GM12892 (cell line): ENCODE measurements at places on chromosomes 7 and 10.

DNA sequence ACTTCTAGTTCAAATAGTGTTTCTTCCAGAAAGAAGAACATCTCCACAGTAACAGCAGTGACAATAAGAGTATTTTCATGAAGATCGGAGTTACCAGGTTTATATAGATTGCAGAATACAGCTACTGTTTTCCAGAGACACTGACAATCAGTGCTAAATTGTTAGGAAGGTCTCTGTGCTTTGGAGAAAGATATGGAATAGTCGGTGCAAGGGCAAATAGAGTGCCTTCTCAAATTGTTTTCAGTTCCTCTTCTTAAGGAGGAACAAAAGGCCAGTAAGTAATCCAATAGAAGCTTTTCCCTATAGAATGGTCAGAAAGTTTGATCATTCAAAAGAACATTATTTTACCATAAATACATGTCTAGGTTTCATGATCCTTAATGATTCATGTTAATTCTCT is 2.6 kb upstream of the KIAA1217 start:
- DNase-seq, result no peak

- DNase-seq, result no peak
Observed at GRCh38 chr7:124388751-124389150, 355.9 kb upstream of the TMEM229A start.

DNA sequence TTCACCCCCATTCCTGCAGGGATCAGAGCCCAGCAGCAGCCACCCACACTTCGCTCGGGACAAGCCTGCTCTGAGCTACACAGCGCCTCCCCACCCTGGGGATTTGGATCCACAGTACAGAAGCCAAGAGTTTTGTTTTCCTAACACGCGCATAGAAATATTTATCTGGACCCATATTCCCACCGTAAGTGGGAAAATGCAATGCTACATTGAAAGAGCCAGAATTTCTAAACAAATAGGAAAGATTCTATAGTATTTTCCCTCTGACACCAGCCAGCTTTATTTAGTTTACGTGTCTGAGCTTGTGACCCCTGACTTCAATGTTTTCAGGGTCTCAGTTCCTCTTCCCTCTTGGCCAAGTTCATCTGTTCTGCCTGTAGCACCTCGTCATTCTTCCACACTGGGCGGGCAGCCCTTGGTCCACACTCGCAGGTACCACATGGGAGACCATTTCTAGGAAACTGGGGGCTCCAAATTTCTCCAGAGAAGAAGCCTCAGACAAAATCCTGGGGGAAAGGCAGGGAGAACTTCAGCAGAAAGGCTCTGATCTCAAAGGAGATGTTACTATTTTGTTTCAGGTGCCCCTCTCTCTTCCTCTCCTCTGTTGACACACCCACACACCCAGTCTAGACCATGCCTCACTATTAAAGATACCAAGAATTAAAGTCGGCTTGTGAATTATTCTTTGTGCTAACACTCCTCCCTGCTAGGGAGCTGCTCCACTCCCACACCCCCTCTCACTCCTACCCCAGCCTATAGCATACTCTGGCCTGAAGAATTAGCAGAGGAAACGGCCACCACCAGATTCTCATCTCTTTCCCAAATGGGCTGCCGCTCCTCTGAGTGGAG is 116.0 kb upstream of the PCGF5 start:
- DNase-seq, result no peak

GRCh38 chr7:157603716-157604115 is 266.9 kb downstream of the DNAJB6 start:
- no peak for DNase-seq

- DNase-seq, result no peak
Observed at GRCh38 chr7:155589001-155589980, 42.9 kb upstream of the CNPY1 start.

GRCh38 chr7:130758429-130759056 is 24.5 kb upstream of the KLF14 start:
- no peak for DNase-seq

DNA sequence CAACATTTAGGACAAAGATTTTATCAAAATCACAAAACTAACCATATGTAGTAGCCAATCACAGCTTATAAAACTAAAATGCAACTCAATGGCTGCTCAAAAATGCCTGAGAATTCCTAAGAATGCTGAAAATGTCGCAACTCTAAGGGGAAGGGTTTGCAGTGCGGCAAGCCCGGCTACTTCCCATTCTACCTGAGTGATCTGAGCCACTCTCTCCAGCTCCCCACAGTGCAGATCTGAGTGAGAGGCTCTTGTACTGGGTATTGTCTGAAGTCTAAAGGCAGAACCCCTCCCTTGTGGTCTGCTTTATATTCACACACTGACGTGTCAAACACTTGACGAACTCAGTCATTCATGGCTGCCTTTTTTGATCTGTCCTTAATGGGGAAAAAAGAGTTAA is 28.9 kb downstream of the RAB11FIP2 start:
- DNase-seq, result no peak
